Fibroblast of gingiva (primary cell): ENCODE measurements at places on chromosomes 2 and 18.

DNA sequence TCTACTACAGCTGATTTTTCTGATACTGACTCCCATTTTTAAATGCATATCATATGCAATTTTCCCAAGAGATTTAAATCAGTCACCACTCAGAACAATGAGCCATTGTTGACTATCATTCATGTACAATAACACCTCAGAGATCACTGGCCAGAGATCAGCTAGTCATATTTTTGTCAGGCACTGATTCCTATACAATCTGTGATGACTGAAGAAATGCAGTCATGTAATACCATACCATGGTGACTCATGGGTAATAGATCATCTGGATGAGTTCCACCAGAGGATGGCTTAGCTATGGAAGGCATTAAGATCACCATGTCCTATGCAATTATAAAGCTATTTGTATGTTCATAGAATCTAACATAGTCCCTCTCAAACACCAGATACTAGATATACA is 285.7 kb upstream of the DCC start:
- no peak for DNase-seq

- no peak for DNase-seq
Measured at GRCh38 chr18:26462355-26462754, 86.0 kb downstream of the KCTD1 start.

- DNase-seq = no peak
Measured at GRCh38 chr2:236136538-236136937, 31.6 kb downstream of the GBX2 start.

GRCh38 chr2:41878716-41879234 is 169.0 kb upstream of the PKDCC start:
- no peak for DNase-seq

DNA sequence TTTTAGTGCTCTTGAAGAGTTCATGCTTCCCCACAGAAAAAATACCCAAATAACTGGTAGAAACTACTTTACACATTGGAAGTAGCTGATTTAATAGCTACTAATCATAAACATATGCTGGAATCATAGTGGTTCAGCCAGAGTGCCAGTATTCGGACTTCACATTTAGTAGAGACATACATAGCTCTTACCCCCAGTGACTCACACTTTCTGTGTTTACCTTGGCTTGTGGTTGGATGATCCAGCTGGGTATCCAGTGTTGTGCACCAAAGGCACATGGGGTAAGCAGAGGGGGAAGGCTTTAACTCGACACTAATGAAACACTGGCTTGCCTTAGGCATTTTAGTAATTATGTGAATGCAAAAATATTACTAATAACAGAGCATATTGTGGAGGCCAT is 18.1 kb downstream of the ARHGAP28 start:
- peak; percentile 95 for DNase-seq

DNA sequence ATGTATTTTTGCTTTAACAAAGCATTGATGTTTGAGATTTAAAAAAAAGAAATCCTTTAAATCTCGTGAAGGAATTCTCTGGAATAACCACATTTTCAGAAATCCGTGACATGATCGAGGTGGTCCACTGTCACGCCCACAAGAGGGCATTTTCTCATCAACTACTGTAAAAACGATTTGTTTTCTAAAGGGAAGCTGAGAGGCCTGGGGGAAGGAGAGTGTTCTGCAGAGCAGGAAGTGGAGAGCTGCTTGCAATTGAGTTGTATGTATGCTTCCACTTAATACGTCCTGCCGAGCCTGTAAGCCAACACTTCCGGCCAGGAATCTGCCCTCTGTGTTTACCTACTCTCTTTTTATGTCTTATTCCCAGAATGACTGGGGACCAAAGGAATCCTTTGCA is 19.4 kb downstream of the KLHL29 start:
- DNase-seq = peak; percentile 80

- DNase-seq = no peak
Measured at GRCh38 chr18:35410561-35410960, 33.4 kb upstream of the ZNF396 start.

DNA sequence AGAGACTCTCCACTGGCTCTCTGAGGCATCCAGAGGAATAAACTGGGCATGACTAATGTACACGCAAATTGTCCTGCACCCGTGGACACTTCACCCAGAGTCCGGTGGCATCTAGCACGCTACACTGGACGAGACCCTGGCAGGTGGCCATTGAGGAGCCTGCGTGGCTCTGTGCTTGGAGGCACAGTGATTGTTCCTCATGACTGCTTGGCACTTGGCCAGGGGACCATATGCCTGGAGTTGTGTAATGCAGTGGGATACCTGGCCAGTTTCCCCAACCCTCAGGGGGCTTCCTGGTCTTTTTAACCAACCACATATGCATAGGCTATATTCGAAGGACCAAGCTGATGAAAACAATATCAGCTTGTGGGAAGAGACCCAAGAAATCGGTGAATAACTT is 66.6 kb downstream of the MTCL1 start:
- peak; percentile 56 for DNase-seq

DNA sequence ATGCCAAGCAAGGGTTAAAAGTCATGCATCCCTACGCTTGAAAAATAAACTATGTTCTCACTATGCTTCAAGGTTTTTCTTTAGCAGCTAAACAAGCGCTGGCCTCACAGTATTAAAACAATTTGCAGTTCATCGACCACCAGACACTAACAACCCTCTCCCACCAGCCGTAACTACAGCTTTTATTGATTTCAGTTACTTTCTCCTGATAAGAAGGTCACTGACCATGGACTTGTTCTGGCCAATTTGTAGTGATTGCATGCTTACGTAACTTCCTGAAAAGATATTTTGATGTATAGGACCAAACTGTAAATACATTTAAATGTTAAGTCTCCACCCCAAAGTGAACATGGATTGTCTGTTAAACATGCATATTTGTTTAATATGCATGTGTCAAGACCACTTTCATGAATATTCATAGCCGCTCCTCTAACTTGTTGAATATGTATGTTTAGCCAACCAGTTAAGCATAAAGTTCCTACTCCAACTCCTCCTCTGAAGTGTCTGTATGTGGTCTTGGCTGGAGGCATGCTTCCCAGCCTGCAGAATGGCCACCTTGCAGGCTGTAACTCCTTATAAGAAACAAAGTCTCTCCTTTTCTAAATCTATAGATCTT is 1.7 kb upstream of the THOC1 start:
- DNase-seq = no peak

DNA sequence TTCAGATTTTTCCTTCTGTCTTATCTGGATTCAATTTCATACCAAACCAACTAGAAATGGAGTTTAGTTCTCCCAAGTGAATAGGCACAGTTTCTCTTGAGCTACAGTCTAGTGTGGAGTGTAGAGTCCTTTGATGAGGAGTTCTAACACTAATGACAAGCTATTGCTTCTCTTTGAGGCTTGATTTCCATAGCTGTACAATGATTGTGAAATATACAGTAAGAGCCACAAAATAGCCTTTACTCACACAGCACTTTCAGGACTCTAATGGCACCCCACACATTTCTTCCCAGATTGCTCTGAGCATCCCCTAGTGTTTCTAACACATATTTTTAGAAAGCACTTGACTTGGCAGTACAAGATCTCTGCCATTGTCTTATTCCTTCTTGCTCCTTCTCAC is 153.3 kb downstream of the LRRTM1 start:
- DNase-seq = no peak

GRCh38 chr2:98870516-98871158 is 65.4 kb downstream of the CRACDL start:
- DNase-seq = no peak

DNA sequence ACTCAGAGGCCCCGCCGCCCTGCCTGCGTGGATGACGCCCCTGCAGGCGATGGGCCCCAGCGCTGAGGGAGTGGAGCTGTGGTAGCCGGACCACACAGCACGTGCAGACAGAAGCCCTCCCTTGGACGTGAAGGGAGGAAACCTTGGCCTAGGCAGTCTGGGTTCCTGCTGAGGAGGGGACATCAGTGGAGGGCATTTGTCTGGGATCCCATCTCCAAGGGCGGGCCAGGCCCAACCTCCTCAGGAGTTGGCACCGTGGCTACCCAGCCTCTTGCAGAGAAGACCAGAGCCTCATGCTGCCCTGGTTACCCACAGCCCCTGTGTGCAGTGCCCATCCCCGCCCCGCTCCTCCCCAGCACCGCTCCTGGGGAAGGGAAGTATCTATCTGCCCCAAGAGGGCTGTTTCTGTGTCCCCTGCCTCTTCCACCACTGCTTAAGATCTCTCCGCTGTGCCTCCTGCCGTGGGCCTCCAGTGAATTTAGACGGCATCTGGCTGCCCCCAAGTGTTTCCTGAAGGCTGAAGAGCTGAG is 241.8 kb downstream of the KLHL29 start:
- DNase-seq = no peak

- no peak for DNase-seq
Measured at GRCh38 chr18:22702806-22703205, 230.3 kb upstream of the RBBP8 start.

- DNase-seq = peak; percentile 60
Measured at GRCh38 chr2:101419096-101419663, 31.9 kb upstream of the CREG2 start.
